Activated CD4-positive, alpha-beta T cell treated with anti-CD3 and anti-CD28 coated beads, Interleukin-10, Interleukin-2, amounts not matched to agents 100 ng/mL and 50 ng/mL, durations not matched to agents 16 hours and 8 hours (primary cell): ENCODE measurements at places on chromosomes 2 and 18.

GRCh38 chr2:171712051-171712450 is 24.8 kb downstream of the DYNC1I2 start:
- DNase-seq = peak; percentile 10

DNA sequence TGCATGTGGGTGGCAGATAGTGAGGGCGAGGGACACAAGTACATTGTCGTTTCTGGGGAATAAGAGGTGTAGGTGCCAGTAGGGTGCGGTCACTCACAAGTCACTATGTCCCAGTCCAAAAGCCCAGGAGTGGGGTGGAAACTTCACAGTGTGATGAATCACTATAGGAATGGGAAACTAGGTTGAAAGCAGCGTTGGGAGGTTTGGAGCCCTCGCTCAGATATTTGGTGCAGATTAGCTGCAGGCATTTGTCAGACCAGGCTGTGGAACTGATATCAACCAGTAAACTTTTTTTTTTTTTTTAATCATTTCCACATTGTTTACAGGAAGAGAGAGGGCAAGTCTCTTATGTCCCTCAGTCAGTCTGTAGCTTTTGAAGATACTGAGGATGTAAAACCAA is 121.8 kb downstream of the CERS6 start:
- no peak for DNase-seq

GRCh38 chr2:67574230-67574629 is 177.1 kb downstream of the ETAA1 start:
- no peak for DNase-seq

DNA sequence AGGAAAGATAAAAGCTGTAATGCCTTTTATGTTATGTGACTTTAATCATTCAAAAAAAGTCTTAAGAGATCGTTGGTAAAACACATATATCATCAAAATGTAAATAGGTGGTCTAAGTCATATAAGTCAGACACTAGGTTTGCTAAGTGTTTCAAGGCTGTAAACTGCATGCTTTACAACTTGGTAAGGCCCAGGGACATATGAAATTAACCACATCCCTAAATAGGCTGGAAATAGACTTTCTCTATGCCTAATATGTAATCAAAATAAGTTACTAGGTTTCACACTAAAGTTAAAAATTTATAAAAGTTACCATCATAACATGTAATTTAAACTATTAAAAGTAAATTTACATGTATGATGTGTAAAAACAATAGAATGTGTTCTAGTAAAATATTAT is 946.3 kb upstream of the LRATD1 start:
- no peak for DNase-seq

GRCh38 chr2:197011801-197012641 is 85.5 kb upstream of the PGAP1 start:
- peak; percentile 66 for DNase-seq

GRCh38 chr2:41129988-41130387 is 678.1 kb upstream of the SLC8A1 start:
- no peak for DNase-seq

GRCh38 chr2:211944572-211944971 is 594.0 kb downstream of the ERBB4 start:
- no peak for DNase-seq

DNA sequence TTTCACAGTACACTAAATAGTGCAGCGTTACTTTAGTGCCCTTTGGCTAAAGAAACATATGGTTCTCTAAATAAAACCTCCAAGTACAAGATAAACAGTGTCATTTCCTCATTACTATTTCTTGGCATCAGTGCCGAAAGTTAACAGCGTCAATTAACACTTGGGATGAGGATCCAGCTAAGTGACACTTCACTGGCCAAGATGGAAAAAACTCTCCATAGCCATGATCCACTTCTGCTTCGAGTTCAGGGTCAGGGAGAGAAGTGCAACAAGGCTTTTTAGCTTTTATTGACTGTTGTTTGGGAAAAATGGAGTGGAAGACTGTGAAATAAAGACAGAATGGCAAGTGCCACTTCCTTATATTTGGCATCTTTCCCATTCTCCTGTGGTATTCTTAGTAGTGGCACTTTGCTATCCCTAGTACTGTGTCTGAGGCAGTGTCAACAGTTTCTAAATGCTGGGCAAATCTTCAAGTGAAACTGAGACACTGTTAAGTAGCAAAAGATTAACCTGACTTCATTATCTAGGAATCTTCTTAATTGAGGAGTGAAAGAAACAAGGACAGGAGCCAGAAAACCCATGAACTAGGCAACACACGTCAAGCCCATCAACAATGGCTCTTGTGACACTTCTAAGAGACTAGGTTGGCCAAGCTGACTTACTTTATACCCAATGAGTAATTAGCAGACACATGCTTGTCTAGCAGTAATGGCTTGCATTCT is 222.5 kb upstream of the SESTD1 start:
- no peak for DNase-seq

- DNase-seq = peak; percentile 30
Observed at GRCh38 chr2:206798000-206798399, 32.6 kb downstream of the FASTKD2 start.

DNA sequence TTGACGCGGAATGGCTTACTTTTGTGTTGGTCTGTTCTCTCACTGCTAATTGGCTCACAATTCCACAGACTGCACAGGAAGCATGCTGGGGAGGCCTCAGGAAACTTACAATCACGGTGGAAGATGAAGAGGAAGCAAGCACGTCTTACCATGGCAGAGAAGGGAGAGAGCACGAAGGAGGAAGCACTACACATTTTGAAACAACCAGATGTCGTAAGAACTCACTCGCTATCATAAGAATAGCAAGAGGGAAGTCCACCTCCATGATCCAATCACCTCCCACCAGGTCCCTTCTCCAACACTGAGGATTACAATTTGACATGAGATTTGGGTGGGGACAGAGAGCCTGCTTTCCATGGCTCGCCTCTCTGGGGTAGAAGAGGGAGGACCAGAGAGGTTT is 106.2 kb downstream of the KCNF1 start:
- no peak for DNase-seq

- peak; percentile 60 for DNase-seq
Observed at GRCh38 chr2:61493523-61493942, 22.6 kb upstream of the USP34 start.

DNA sequence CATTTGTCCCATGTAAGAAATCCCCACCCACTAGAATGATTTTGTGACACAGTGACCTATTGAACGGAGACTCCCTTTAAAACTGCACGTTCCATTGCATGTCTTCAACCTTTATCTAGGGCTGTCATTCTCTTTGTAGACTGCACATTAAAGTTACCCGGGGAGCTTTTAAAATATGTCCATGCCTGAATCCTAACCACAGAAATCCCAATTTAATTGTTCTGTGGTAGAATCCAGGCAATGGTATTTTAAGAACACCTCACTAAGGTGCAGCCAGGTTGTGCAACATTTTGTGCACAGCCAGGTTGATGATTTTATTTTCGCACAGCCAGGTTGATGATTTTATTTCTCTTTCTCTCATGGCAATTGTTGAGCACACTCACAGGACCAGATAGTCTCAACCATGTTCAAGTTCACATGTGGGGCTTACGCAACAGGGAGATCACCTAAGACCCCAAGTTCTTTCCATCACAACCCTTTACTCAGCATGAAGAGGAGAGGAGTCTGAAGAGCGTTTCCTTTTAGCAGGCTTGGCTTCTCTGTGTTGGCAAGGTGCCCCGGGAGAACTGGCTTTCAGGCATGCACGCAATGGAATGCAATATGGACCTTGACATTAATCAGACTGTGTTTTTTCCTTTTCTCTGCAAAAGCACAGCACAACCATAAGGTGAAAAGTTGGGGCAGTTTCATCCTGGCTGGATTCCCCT is 467.3 kb upstream of the ETAA1 start:
- DNase-seq = no peak

DNA sequence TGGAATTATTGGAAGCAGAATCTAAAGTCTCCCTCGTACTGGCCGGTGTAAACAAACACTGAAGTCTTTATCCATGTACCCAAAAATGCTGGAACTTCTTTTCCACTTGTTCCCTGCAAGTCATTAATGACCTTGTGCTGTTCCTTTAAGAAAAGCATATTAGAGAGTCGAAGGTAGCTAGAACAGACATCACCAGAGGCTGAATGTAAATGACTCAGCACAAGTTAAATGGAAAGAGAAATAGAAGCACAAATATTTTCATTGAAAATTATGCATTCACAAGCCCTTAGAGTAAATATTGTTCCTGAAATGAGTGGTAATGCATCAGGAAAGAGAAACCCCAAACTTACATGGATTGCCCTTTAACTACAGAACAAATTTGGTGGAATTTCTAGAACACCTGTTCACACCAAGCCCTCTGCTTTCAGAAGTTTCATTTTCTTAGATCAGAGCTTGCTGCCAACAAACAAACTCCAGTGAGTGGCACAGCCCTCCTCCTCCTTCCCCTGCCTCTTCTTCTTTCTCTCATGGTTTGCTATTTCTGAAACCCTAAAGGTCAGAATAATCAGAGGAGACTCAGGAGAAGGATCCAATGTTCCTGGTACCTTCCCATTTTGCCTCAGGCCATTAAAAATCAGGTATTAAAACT is 264.3 kb downstream of the TXNL1 start:
- no peak for DNase-seq

- DNase-seq = peak; percentile 51
Observed at GRCh38 chr18:9516437-9517064, 41.2 kb downstream of the RALBP1 start.

DNA sequence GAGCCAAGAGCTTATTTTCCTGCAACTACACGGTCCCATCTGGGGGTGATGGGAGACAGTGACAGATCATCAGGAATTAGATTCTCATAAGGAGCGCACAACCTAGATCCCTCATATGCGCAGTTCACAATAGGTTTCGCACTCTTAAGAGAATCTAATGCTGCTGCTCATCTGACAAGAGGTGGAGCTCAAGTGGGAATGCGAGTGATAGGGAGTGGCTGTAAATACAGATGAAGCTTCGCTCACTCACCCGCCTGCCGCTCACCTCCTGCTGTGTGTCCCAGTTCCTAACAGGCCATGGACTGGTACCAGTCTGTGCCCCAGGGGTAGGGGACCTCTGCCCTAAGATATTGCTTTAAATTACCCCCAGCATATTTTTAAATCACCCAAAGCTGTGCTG is 10.8 kb downstream of the LRRFIP1 start:
- DNase-seq = no peak

- DNase-seq = no peak
Observed at GRCh38 chr2:119536211-119536610, 8.0 kb upstream of the CFAP221 start.

DNA sequence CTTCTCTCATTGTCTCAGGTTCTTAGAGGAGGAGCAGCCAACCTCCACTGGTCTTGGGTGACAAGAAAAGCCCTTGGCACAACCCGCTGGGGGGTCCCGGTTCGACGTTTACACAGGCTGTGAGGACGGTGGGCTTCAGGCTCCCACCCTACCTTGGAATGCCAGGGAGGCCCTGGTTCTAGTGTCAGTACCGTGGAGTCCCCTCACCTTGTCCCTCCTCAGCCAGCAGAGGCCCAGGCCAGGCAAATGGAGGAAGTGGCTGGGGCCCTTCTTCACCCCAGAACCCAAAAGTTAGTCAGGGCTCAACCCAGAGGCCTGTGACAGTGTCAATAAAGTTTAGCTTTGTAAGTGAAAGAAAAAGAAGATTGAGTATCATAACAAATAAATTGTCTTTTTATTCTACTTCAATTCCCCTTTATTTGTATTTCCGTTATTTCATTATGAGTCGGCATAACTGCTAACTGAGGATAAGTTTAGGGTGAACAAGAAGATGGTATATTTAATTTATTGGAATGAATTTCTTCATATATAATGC is 62.6 kb upstream of the ZSWIM2 start:
- no peak for DNase-seq

- no peak for DNase-seq
Observed at GRCh38 chr2:198040835-198041234, 236.4 kb downstream of the PLCL1 start.

GRCh38 chr2:133753665-133754064 is 185.4 kb upstream of the NCKAP5 start:
- DNase-seq = no peak

- no peak for DNase-seq
Observed at GRCh38 chr2:126808929-126809328, 89.8 kb upstream of the TEX51 start.

- no peak for DNase-seq
Observed at GRCh38 chr2:170943041-170943440, 14.0 kb downstream of the GORASP2 start.

DNA sequence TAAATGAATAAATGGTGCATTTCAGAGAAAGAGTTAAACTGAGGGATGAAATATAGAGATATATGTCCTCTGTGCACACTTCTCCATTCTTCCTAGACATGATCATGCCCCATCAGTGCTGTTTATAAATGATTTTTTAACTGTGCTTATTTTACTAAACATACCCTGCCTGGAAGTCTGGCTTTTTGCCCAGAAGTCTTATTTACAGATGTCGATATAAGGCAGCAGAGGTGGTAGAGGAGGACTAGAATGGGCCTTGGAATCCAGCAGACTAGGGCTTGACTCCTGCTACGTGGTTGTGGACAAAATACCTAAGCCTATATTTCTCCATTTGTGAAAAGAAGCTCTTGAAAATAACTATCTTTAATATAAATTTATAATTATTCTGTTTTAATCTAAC is 355.5 kb downstream of the RAD51AP2 start:
- no peak for DNase-seq

GRCh38 chr2:176068419-176068832 is 15.3 kb downstream of the EVX2 start:
- no peak for DNase-seq

GRCh38 chr2:195535911-195536522 is 121.0 kb upstream of the SLC39A10 start:
- DNase-seq = peak; percentile 97

DNA sequence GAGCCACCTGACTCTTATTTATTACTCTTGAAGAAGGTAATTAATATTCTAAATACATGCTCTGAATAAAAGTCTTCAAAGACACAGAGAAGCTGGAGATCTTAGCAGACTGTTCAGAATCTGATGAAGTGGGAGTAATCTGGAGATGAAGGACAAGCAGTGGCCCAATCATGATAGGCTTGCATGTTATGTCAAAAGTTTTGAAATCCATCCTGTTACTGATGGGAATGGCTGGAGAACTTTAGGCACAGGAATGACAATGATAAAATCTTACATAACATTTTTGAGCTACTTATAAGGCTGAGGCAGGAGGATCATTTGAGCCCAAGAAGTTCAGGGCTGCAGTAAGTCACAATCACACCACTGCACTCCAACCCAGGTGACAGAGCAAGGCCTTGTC is 2.4 kb upstream of the RIF1 start:
- DNase-seq = no peak

DNA sequence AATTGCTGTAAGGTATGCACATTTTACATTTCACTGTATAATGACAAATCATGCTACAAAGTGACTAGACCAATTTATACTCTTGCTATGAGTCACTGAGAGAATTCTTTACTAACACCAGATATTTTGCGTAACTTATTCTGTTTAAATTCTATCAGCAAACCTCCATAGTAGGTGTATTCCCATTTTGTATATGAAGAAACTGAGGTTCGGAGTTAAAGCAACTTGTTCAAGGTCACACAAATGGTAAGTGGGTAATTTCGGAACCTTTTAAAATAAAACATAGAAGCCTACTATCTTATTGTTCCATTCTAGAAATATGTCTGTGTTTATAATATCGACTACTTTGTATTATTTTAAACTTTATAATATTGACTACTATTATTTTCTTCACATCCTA is 15.9 kb upstream of the CPS1 start:
- DNase-seq = no peak
